ENCODE measurements at places on chromosomes 4 and X.

DNA sequence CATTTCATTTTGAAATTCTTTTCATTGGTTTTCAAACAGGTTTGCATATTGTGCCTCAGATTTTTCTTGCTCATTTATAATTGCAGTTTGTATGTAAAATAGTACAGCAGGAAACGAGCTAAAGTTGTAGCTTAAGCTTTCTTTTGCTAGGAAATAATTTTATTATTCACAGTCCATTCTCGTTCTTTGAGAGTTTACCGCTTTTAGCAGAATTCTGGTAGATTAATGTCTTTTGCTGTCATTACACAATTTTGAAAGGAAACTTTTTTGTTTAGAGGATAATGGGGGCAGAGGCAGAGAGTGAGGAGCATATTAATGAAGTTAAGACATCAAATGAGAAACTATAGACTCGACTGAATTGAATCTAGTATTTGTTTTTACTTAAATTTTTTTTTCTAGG is 10.5 kb downstream of the LSM6 start:
- DNase-seq = no peak

GRCh38 chr4:98509721-98510120 is 148.7 kb downstream of the TSPAN5 start:
- DNase-seq = no peak

DNA sequence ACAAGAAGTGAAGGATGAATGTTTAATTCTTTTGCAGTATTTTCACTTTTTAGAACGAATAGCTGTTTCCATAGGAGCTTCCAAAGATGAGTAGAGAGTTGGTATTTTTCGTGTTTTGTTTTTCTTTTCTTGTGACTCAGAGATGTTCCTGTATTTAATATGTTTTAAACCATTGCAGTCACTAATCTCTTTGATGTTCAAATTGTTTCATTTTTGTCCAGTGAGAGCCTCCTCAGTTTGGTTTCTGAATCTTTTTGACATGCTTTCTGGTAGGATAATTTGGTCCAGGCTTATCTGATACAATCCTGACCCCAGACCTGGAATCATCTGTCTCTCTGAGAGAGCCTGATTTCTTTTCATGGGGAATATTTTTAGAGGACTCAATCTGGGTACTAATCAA is 41.6 kb downstream of the BEX3 start:
- peak; percentile 9 for DNase-seq

GRCh38 chr4:85557016-85557901 is 82.3 kb downstream of the ARHGAP24 start:
- no peak for DNase-seq

DNA sequence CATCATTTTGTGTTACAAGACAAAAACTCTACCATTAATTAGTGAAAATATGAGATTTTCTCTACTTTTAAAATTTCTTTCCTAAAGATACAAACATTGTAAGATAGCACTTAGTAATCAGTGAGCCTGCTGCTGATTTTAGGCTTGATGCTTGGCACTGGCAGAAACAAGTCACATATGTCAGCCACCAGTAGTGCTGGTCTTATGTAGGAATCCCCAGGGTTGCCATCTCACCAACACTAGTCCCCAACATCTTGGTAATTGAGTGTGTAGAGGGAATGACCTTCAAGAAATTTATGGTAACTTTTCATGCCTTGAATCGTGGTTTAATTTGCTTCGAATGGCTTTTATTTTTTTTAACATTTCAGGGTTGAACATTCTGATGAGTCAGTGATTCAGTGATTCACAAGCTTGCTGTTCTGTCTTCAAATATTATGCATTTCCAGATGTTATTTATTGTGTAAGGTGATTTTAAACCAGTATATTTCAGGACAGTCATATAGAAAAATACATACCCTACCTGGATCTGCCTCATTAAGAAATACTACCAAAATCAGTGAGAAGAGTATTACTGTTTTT is 11.9 kb downstream of the EXOC1 start:
- DNase-seq = peak; percentile 27

DNA sequence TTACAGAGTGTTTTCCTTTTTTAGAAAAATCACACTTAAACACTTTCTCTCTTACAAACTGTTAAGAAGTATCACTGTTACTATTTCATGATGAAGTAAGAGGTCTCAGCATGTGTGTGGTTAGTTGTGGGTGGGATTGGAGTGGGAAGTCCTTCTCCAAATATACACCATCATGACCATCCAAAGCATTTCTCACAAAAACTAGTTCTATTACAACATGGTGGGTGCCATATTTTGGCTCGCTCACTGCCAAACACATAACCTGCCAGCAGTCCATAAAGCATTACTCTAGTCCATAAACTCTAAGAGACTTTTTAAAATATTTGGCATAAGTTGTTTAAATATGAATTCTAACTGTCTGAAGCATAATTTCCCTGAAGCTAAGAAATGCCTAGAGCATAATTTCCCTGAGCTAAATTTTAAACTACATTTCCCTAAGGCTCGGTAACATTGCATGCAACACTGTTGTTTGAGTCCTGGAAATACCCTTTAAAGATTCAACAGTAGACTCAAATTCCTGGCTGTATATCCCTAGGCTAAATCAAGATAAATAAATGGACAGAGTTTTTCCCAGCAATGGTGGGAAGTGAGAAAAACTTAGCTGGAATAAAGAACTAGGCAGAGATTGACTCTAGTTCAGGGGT is 415.0 kb upstream of the INTU start:
- no peak for DNase-seq

DNA sequence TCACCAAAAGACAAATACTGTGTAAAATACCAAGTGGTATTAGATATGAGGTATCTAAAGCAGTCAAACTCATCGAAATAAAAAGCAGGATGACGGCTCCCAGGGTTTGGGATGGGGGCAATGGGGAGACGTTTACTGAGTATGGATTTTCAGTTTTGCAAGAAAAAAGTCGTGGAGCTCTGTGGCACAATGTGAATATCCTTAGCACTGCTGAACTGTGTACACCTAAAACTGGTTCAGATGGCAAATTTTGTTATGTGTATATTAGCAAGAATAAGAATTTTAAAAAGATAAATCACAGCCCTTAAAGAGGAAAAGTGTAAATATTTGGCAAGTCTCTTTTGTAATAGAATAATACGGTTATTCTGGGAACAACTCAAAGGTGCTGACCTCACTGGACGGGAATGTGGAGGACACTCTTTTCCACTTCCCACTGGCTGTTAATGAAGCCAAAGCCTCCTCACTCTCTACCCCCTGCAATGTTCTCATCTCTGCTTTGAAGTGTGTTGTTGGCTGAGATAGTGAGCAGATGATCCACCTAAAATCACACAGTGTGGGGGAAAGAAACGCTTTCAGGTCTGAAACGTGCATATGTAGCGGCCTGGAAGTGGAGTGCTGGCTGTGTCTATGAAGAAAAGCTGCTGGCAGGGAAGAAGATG is 49.2 kb downstream of the SEL1L3 start:
- peak; percentile 73 for DNase-seq

DNA sequence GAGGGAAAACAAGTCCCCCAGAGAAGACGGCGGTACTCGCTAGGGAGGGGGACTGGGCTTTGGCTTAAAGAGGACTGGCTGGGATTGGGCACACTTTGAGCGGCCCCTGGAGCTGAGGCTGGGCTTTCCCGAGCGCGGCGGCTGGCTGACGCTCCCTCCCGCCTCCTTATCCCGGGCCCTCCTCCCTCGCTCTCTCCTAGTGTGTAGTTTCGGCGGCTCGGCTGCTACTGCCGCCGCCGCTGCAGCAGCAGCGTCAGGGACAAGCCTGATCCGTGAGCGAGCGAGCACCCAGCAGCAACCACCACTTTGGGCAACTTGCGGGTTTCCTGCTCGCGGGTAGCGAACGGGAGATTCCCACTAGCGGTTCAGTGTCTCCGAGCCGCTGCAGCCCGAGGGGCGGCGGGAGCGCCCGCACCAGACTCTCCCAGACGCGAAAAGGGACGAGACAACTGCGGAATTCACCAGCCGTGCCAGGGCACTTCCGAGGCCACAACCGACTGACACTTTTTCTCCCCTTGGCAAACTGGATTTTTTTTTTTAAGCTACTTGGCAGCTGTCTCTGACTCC is 632 bp upstream of the PCDH7 start:
- peak; percentile 37 for DNase-seq

GRCh38 chr4:26080870-26081628 is 167.0 kb downstream of the SMIM20 start:
- DNase-seq = no peak
